Posterior cingulate gyrus (tissue), 11 donors: ENCODE measurements at places on chromosomes 5 and 9.

- DNase-seq, result no peak
Observed at GRCh38 chr5:125413496-125414274, 667.2 kb upstream of the ZNF608 start.

- DNase-seq, result no peak
Observed at GRCh38 chr5:33927685-33928084, 8.5 kb upstream of the RXFP3 start.

DNA sequence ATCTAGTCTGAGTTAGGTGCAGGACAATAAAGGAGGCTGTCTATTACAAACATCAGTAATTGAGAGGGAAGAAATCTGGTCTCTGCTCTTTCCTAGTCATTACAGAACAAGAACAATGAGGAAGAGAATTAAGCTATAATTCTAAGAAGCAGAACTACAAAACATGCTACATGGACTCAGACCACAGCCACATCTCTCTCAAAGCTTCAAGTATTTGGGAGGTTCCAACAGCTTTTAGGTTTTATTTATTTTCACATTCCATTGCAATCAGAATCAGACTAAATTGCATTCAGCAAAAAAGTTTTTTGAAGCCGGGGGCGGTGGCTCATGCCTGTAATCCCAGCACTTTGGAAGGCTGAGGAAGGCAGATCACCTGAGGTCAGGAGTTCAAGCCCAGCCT is 1.1 kb upstream of the GRPEL2 start:
- DNase-seq, result no peak

DNA sequence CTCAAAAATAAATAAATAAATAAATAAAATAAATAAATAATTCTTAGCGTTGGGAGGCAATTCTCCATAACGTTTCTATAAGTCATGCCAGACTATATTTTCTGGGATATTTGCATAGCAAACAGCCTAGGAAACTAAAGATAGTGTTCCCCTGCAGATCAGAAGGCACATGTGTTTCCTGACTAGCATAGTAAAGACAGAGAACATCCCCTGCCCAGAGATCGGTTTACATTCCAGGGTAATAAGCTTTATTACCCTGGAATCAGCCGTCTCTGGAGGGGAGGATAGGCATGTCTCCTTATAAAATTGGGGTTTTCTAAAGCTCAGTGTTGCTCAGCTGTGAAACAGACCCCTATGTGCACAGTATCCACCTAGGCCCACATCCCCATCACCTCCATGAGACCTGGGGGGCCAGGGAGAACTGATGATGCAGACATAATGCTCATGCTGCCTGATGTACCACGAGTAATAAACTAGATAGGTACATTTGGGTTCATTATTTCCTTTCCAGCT is 36.9 kb upstream of the IFNK start:
- DNase-seq, result no peak

GRCh38 chr5:87185838-87186237 is 81.8 kb upstream of the RASA1 start:
- no peak for DNase-seq
